ENCODE measurements at places on chromosomes 5 and 9.

DNA sequence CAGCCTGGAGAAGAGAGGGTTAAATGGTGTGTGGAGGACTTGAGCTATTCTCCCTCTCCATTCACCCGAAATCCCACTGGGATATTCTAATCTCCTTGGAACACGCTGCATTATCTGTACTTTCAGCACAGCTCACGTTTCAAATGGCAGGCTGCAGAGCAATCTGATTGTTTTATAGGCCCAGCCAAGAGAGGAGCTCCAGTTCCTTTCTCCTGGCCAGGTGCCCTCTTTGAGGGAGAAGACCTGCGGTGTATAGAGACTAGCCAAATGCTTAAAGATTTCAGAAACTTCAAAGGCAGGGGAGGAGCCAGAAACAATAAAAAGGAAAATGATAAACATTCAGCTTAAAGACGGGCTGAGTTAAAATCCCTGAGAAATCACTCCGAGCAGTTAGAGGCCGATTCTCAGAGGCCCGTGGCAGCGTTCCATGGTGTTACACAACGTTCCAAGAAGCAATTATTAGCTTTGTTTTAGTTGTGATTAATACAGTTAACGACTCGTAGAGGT is 564.0 kb upstream of the KLF4 start:
- no peak for DNase-seq

- DNase-seq = no peak
These were observed 2.8 kb downstream of the TICAM2 start for GRCh38 chr5:115599502-115599901.

DNA sequence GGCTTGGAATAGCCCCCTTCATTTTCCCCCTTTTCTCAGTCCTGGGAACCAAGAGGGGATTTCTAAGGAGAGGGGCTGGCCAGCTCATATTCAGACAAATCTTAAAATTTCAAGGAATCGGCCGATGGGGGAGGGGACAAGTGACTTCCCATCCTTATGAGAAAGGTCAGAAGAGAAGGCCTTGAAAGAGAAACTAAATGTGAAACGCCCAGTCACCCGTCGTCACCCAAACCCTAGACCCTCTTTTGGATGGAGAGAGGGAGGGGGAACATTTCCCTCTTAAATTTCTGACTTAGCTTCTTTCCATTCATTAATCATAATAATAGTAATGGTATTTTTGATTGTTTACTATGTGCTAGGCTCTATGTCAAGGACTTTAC is 850 bp upstream of the CCL19 start:
- no peak for DNase-seq

DNA sequence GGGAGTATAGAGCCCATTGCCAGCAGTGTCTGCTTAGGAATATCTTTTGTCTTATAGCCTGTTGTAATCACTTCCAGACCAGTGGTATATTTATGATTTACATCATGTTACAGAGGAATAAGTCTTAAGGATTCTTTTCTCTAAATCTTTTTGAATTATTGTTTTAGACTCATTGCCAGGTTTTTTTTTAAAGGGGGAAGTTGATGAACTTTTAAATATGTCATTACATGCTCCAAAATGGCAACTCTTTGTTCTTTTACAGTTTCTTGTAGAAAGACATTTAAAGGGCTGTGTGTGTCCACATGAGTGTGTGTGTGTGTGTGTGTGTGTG is 59.4 kb upstream of the NFIB start:
- DNase-seq = no peak

GRCh38 chr9:68825762-68826472 is 120.9 kb downstream of the PIP5K1B start:
- DNase-seq = no peak

DNA sequence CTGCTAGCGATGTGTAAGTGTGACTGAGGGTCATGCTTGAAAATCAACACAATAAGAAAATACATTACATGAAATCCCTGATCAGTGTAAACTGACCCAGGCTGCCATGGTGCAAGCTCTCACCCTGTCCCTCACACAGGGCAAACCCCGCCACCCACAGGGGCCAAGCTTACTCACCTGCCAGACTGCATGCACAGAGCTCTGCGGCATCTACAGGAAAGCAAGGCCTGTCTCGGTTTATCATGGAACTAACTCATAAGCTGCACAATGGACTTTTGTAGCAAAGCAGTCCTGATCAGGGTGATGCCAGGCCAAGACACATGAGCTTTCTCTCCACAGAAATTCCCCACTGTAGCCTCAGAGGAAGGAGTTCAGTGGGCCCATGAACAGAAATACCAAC is 9.7 kb downstream of the IPPK start:
- DNase-seq = no peak

DNA sequence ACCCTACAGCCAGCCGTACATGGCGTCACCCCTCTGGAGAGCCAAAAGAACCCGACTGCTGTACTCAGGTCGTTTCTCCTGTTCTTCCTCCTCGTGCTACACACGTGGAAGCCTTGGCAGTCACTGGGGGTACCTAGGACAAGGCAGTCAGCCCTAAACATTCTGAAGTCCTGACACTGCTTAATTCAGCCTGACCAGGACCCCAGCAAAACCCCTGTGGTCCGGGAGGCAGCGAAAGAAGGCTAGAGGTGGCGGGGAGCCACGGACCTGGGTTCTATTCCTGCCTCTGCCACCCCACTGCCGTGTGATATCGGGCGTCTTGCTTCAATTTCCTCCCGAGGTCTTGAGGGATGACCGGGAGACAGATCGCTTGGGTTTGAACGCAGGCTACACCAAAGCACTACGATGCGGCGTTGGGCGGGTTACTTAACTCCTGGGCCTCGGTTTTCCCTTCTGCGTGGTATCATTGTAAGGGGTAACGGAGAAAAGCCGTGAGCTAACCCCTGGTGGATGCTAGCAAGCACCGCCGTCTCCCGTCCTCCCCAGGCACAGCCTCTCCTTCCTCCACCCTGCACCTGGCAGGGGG is 429 bp upstream of the ARL10 start:
- no peak for DNase-seq

GRCh38 chr9:34203275-34203991 is 24.6 kb downstream of the UBAP1 start:
- no peak for DNase-seq

DNA sequence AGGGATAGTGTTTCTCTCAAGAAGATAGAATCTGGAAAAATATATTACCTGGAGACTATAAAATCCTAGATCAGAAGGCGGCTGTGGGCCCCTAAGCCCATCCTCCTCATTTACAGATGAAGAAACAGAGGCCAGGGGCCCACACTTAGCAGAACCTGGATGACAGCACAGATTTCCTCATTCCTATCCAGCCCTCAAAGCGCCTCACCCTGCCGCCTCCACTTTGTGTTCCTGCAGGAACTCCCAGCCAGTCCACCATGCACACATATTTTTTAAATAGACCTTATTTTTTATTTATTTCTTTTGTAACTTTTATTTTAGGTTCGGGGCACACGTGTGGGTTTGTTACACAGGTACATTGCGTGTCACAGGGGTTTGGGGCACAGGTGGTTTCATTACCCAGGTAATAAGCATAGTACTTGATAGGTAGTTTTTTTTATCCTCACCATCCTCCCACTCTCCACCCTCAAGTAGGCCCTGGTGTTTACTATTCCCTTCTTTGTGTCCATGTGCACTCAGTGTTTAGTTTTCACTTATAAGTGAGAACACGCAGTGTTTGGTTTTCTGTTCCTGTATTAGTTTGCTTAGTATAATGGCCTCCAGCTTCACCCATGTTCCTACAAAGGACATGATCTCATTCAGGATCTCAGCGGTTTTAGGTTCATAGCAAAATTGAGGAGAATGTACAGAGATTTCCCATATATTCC is 85.5 kb upstream of the MAP1B start:
- DNase-seq = no peak

- DNase-seq = no peak
These were observed 19.6 kb downstream of the PPARGC1B start for GRCh38 chr5:149749481-149750365.

- no peak for DNase-seq
These were observed at the start of gene PCDH12 for GRCh38 chr5:141958113-141958512. Gene PCDH12 (minus strand): TSS chr5:141958202. CDS start chr5:141957851, 351 bp downstream.

GRCh38 chr5:173542964-173543363 is 73.5 kb downstream of the BOD1 start:
- no peak for DNase-seq

DNA sequence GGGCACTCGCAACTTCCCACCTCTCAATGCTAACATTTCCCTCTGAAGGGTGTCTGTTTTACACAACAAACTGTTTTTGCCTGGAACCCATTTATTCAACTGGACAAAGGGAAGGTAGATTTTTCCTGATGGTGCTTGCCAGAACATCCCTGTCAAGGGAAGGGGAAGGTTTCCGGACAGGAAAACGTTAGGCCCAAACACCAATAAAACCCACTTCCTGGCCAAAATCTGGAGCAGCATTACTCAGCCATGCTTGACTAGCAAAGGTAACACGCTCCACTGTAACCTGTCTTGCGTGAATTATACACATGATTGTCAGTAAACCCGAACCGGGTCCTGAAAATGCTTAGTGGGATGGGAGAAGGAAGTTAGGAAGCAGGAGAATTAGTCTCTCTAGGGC is 90.2 kb downstream of the SAXO1 start:
- no peak for DNase-seq

- no peak for DNase-seq
These were observed 6.4 kb downstream of the RNF20 start for GRCh38 chr9:101540069-101540468.

DNA sequence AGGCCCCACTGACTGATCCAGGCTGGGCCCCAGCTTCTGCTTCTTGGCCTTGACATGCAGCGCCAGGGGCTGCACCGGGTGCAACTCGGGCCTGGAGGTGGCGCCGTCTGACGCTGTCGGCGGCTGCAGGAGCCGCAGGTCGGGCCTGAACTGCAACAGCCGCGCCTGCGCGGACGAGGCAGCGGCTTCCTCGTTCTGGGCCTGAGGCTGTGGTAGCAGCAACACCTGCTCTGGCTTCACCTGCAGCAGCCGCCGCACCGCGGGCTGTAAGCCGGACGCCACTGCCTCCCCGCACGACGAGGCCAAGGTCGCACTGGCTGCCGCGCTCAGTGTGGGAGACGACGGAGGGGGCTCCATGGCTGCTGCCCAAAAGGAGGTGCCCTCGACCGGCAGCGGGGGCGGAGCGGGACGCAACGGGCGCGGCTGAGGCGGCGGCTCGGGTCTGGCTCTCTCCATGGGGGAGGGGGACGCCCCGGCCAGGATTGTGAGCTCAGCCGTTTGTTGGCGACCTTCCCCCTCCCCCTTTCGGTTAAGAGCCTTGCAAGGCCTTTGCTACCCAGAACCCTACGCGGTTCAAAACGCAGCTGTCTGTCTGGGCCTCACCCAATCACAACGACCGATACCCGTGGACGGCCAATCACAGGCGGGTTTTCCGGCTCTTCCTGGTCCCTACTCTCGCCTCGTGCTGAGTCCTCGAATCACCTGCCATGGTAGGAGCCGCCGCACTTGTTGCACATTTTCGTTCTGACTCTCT is 438 bp downstream of the SOX30 start:
- peak; percentile 85 for DNase-seq

DNA sequence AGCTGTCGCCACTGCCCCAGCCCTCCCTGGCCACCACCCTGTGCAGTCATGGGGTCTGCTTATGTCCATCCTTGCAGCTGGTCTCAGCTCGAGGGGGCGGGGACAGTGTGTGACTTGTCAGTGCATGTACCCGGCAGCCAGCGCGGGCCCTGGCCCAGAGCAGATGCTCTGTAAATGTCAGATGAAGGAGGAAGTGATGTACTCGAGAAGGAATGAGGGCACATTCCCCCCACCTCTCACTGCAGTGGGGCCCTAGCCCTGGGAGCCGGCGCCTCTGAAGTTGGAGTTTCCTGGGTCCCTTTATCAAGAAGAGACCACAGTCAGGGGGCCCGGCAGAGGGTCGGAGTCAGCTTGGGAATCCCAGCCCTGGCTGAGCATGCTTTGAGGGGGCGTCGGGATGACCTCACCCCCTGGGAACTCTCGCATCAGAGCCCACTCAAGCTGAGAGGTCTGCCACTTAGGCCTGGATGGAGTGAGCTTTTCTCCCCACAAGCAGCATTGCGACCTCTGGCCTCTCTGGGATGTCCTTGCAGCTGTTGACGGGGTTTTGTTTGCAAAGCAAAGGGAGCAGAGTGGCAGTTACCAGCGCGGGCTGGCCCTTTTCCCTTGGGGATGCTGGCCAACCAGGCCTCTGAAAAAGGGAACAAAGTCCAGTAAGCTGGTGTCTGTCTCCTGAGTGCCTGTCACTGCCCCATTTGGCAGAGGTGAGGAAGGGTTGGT is 19.0 kb downstream of the NEURL1B start:
- peak; percentile 55 for DNase-seq

GRCh38 chr9:38073882-38074281 is 4.9 kb upstream of the SHB start:
- no peak for DNase-seq

GRCh38 chr9:128092199-128092977 is 24.4 kb downstream of the SLC25A25 start:
- no peak for DNase-seq

GRCh38 chr5:123790226-123790625 is 278.2 kb downstream of the CSNK1G3 start:
- DNase-seq = no peak

GRCh38 chr9:127545196-127546124 is 66.6 kb upstream of the STXBP1 start:
- peak; percentile 69 for DNase-seq

DNA sequence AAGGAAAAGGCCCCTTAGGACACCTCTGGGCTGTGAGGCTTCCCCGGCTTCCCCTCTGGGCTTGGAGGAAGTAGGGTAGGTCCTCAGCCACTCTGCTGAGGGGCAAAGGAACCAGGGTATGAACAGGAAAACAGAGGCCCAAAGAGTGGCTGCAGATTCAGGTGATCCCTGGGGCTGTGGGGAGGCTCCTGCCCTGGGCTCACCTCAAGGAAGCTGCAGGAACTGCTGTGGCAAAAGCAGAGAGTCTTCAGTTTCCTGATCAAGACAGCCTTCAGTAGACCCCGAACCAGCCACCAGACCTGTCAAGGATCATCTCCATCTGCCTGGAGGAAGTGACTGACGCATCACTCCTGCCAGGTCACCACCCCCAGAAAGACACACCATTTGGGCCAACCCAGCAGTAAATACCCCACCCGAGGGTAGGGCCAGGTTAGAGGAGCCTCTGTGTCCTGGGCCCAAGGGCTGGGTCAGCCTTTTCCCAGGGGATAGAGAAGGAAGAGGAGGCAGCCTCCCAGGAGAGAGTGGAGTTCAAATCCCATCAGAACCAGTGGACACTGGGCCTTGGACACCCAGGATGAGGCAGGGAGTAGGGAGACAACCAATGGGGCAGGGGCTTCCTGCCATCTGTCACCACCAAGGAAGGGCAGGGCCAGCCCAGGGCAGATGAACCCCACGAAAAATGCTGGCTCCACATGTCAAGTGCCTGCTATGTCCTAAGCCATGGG is 5.8 kb upstream of the ST6GALNAC6 start:
- DNase-seq = no peak

GRCh38 chr9:134895567-134895907 is 14.9 kb downstream of the FCN2 start:
- DNase-seq = no peak

DNA sequence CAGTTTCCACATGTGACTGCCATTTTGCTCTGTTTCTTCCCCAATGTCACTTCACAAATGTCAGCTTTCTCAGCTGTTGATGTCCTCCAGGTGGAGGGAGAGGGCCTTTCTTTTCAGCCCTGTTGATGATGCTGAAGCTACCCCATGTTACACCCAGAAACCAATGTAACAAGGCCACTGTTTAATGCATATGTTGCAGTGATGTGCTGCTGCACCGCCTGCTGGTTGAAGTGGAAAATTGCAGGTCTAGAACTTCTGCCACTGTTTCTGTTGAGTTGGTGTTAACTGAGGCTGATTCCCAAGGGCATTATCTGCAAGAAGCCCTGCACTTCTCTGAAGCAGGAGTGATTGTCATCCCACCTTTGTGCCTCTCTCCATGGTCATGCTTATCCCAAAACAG is 428.4 kb downstream of the KDM4C start:
- DNase-seq = peak; percentile 61

Data from iPS-NIHi11 (cell line).